Frontal cortex (tissue), 4 donors: ENCODE measurements at places on chromosomes 5 and 9.

GRCh38 chr5:108216890-108217289, 165.0 kb downstream of the FBXL17 start:
- DNase-seq = no peak

DNA sequence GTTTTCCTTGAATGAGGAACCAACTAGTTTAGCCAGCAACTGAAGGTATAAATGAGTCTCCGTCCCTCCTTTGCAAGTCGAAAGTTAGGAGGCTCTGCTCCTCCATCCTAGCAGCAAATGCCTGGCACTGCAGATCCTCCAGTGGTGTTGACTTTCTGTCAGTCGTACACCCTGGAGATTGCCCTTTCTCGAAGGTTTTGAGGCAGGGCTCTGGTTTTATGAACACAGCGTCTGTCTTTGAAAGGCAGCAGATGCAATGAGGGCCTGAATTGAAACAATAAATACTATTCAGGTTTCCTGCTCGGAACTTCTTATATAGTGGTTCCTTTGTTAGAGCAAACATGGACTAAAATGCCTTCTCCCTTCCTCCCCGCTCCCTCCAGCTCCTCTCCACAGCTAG, 284.0 kb downstream of the TMEM38B start:
- DNase-seq = no peak

- no peak for DNase-seq
These were observed 270.2 kb upstream of the RIOK2 start for GRCh38 chr5:97453263-97453662.

- DNase-seq = no peak
These were observed 91.3 kb downstream of the MAT2B start for GRCh38 chr5:163596608-163597315.

DNA sequence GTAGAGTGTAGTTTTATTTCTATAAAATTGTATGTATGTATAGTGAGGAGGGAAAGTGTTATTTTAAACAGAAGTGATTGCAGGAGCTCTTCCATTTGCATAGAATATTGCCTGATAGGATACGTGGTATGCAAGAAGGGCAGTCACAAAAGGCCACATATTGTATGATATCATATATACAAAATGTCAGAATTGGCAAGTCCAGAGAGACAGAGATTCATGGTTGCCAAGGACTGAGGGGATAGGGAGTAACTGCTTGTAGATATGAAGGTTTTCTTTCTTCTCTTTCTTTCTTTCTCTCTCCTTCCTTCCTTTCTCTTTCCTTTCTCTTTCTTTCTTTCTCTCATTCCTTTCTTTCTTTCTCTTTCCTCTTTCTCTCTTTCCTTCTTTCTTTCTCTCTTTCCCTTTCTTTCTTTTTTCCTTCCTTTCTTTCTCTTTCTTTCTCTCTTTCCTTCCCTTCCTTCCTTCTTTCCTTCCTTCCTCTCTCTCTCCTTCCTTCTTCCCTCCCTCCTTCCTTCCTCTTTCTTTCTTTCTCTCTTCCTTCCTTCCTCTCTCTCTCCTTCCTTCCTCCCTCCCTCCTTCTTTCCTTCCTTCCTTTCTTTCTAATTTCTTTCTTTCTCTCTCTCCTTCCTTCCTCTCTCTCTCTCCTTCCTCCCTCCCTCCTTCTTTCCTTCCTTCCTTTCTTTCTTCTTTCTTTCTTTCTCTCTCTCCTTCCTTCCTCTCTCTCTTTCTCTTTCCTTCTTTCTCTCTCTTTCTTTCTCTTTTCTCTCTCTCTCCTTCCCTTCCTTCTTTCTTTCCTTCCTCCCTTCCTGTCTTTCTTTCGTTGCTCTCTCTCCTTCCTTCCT, 24.5 kb upstream of the WDR38 start:
- no peak for DNase-seq

GRCh38 chr9:34576597-34577399, 12.7 kb downstream of the CNTFR start:
- DNase-seq = no peak

GRCh38 chr9:73138516-73138915, 13.1 kb upstream of the ANXA1 start:
- DNase-seq = no peak

DNA sequence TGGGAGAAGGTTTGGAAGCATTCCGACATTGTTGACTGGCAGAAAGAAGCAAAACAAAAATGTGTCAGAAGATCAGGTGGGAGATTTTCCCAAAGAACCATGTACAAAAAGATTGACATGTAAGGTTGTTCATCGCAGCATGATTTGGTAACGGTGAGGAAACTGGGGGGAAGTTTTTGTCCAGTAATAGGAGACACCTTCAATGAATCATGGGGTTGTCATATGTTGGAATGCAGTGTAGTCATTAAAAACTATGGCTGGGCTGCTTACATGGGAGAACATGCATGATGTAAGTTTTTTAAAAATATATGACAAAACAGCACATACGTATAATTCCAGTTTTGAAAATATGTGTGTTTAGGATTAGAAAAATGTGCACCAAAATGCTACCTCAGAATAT, 50.5 kb downstream of the HSD17B3 start:
- no peak for DNase-seq

GRCh38 chr5:82851471-82851870, 225.7 kb downstream of the TMEM167A start:
- no peak for DNase-seq

DNA sequence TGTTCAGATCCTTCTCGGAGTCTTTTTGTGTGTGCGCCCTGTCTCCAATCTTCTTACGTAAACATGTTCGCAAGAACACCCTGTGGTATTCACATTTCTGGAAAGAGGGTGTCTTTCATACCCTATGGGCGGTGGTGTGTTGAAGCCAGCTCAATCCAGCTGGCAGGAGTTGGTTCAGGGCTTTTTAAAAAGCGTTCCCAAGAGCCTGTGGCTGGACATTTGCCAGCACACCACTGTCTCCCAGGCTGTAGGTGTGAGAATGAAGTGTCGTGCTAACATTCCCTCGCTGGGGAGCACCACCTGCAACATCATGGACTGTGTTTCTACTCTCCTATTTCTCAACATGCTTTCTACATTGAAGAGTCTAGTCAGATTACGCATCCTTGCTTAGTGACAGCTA, 51.7 kb downstream of the S1PR3 start:
- DNase-seq = no peak
